ENCODE measurements at places on chromosomes 16 and 17. TPM values are rescaled to one million over a fixed set of nuclear protein-coding genes. Genes with fewer than 3 reads are reported as not detected.

The CTRB2 gene
- 0.16 TPM for total RNA-seq

The TMEM92 gene
- 14.6 TPM for total RNA-seq

The HOXB13 gene
- total RNA-seq, result 2.1 TPM

The TBC1D3E gene
- total RNA-seq, result not detected

The SYCE1L gene
- 7.3 TPM for total RNA-seq

Measured in A549 treated with AZD2906 at 1 μM for 4 hours (cell line).